ENCODE measurements at places on chromosomes 6 and 20. TPM values are rescaled to one million over a fixed set of nuclear protein-coding genes. Genes with fewer than 3 reads are reported as not detected.

Gene ARFGAP1
- total RNA-seq, result 120 TPM

- no peaks in the 10 kb centered on the region for H3K27me3 ChIP-seq
- H3K27ac ChIP-seq, result no peak overlapping the region
- DNase-seq, result no peak
- peaks cover 5% of the 10 kb centered on the region for H3K36me3 ChIP-seq
Observed at GRCh38 chr6:52547647-52548352, 29.1 kb downstream of the TRAM2 start.

DNA sequence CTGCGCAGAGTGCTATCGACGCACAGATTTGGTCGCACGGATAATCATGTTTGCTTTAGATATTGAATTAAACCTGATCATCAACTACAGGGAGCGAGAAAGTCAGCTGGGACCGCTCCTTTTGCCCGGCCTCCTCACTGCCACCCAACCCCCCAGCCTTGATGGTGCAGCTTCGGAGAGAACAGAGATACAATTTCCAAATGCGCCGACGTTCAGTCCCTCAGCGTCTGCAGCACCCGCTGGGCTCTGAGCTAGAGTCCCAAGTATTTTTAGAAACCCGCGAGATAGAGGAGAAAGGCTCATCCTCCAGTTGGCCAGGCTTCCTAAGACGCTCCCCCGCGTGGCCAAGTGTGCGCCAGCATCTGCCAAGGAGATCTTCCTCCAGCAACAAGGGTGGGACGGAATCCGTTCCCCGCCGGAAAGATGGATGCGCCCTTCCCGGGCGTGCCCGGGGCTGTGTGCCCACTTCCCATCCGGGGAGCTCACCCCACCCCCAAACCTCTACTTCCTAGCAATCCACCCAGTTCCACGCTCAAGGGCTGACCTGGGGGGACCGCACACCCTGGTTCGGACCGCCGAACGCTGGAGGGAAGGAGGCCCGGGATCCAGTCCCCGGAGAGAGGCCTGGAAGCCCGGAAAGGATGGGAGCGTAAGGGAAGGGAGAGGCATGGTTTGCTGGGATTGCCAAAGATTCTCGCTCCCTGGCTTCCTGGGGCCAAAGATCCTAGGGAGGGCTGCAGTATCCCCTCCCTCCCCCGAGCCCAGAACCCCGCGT, 4.1 kb downstream of the NKX2-2 start:
- peaks cover 92% of the 10 kb centered on the region for H3K27me3 ChIP-seq
- no peak for DNase-seq
- H3K4me1 ChIP-seq, result peaks cover 74% of the 10 kb centered on the region
- no peak overlapping the region for H3K27ac ChIP-seq

Gene MYLK2
- total RNA-seq, result not detected

- H3K27me3 ChIP-seq, result no peaks in the 10 kb centered on the region
- no peak overlapping the region for H3K4me3 ChIP-seq
- H3K36me3 ChIP-seq, result no peaks in the 10 kb centered on the region
- peaks cover 29% of the 10 kb centered on the region for H3K4me1 ChIP-seq
- no peak for DNase-seq
Observed at GRCh38 chr6:13766201-13766634, 48.1 kb downstream of the MCUR1 start.

Gene KCNK16
- total RNA-seq, result not detected

GRCh38 chr6:5632348-5632935, 371.1 kb downstream of the FARS2 start:
- DNase-seq, result no peak
- no peak overlapping the region for H3K27ac ChIP-seq
- no peak overlapping the region for H3K4me3 ChIP-seq

GRCh38 chr6:140597181-140597580, 1222.7 kb upstream of the CITED2 start:
- H3K4me1 ChIP-seq, result no peaks in the 10 kb centered on the region
- H3K36me3 ChIP-seq, result no peaks in the 10 kb centered on the region
- DNase-seq, result no peak
- H3K4me3 ChIP-seq, result no peak overlapping the region
- H3K27me3 ChIP-seq, result no peaks in the 10 kb centered on the region

Gene PHACTR1
- 2.3 TPM for total RNA-seq

Gene UST
- total RNA-seq, result 1.9 TPM

Gene MYB
- 2.6 TPM for total RNA-seq

DNA sequence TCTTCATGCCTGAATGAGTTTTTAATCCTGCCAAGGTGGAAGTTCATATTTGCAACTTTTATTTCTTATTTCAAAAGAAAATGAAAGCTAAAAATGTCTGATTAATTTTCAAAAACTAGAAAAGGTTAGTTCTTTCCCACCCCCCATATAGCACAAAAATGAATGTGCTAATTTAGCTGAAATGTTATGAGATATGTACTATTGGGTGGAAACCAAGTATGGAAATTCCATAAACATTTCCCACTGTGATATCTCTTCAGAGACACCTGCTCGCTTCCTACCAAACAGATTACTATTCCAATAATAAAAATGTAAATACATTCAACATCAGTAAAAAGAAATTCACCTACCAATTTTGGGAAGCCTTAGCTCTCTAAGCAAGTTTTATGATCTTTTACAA, 678.6 kb upstream of the ID4 start:
- no peaks in the 10 kb centered on the region for H3K36me3 ChIP-seq
- no peaks in the 10 kb centered on the region for H3K4me1 ChIP-seq
- no peaks in the 10 kb centered on the region for H3K27me3 ChIP-seq
- H3K4me3 ChIP-seq, result no peak overlapping the region

DNA sequence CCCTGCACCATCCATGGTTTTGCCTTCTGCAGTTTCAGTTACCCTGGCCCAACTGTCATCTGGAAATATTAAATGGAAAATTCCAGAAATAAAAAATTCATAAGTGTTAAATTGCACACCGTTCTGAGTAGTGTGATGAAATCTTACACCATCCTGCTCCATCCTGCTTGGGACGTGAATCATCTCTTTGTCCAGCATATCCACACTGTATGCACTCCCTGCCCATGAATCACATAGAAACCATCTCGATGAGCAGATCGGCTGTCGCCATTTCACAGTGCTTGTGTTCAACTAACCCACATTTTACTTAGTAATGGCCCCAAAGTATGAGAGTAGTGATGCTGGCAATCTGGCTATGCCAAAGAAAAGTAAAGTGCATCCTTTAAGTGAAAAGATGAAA, 105.9 kb upstream of the ID4 start:
- no peak overlapping the region for H3K27ac ChIP-seq
- DNase-seq, result no peak
- H3K27me3 ChIP-seq, result peaks cover 2% of the 10 kb centered on the region
- no peaks in the 10 kb centered on the region for H3K4me1 ChIP-seq

Gene EDN3
- 1.4 TPM for total RNA-seq

- no peaks in the 10 kb centered on the region for H3K36me3 ChIP-seq
- no peak for DNase-seq
- no peak overlapping the region for H3K27ac ChIP-seq
- no peak overlapping the region for H3K4me3 ChIP-seq
- H3K4me1 ChIP-seq, result no peaks in the 10 kb centered on the region
Observed at GRCh38 chr6:67766057-67766456, 869.0 kb upstream of the ADGRB3 start.

Gene HLA-DOB
- total RNA-seq, result 3.2 TPM

Gene MCCD1
- not detected for total RNA-seq

DNA sequence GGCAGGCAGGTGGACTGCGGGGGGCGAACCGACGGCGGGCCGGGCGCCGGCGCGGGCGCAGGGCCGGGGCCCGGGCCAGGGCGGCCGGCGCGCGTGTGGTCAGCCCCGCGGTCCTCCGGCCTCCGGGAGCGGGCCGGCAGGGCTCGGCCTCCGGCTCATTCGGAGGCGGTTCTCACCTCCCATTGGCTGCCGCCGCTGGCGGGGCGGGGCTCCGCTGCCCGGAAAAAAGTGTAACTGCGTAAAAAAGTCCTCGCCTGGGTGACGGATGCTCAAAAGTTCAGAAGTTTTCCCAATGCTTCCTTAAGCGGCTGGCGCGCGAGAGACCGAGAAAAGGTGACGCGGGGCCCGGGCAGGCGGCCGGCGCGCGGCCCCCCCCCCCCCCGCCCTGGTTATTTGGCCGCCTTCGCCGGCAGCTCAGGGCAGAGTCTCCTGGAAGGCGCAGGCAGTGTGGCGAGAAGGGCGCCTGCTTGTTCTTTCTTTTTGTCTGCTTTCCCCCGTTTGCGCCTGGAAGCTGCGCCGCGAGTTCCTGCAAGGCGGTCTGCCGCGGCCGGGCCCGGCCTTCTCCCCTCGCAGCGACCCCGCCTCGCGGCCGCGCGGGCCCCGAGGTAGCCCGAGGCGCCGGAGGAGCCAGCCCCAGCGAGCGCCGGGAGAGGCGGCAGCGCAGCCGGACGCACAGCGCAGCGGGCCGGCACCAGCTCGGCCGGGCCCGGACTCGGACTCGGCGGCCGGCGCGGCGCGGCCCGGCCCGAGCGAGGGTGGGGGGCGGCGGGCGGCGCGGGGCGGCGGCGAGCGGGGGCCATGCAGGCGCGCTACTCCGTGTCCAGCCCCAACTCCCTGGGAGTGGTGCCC, at the start of gene FOXC1:
Gene FOXC1, plus strand, starts transcription at position 268 of the 849 bp plus-strand sequence. Its CDS starts 531 bp downstream, at position 799.
- no peak within 1 kb of the TSS for H3K27ac ChIP-seq
- H3K27me3 ChIP-seq, result peaks cover 77% of the 10 kb centered on the region
- no peak for DNase-seq
- H3K4me3 ChIP-seq, result peak within 1 kb of the TSS; percentile 31
- H3K36me3 ChIP-seq, result no peaks in the 10 kb centered on the region

- H3K4me3 ChIP-seq, result no peak overlapping the region
- no peaks in the 10 kb centered on the region for H3K4me1 ChIP-seq
- no peaks in the 10 kb centered on the region for H3K36me3 ChIP-seq
- DNase-seq, result no peak
- H3K27ac ChIP-seq, result no peak overlapping the region
Observed at GRCh38 chr6:106677282-106677681, 47.9 kb downstream of the QRSL1 start.

Gene ATP6V1G2
- 2.6 TPM for total RNA-seq

DNA sequence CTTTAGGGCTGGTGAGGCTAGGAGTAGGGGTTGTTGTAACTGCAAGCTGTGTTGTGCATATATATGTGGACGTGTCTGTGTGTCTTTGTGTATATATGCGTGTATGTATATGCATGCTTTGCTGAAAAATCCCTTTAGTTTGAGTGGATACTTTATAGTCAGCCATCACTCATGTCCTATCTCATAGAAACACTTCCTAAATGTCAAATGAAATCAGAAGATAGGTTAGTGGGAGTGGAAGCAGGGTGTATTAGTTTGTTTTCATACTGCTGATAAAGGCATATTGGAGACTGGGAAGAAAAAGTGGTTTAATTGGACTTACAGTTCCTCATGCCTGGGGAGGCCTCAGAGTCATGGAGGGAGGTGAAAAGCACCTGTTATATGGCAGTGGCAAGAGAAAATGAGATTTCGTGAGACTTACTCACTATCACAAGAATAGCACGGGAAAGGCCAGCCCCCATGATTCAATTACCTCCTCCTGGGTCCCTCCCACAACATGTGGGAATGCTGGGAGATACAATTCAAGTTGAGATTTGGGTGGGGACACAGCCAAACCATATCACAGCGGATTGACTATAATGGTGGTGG, 131.1 kb downstream of the JARID2 start:
- H3K27ac ChIP-seq, result no peak overlapping the region
- no peaks in the 10 kb centered on the region for H3K27me3 ChIP-seq
- H3K4me1 ChIP-seq, result peaks cover 12% of the 10 kb centered on the region
- no peak for DNase-seq
- no peak overlapping the region for H3K4me3 ChIP-seq

DNA sequence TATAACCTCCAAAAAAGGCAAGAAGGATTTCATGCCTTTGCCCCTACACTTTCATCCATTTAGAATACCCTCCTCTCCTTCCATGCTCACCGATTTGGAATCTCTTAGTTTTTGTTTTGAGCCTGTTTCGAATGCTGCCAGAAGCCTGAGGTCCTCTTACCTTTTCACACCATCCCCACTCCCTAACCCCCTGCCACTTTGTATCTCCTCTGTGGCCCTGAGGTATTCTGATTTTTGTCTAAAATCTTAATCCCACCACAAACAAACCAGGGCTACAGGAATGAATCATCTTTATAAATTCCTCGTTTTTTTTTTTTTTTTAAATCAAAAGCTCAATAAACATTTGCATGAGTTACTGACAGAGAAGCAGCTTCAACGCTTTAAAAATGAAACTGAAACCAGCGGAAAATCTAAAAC, 1.6 kb upstream of the RPS12 start:
- peak overlapping the region; percentile 70 for H3K27ac ChIP-seq
- peaks cover 23% of the 10 kb centered on the region for H3K36me3 ChIP-seq
- H3K4me1 ChIP-seq, result peaks cover 27% of the 10 kb centered on the region

Gene MUCL3
- not detected for total RNA-seq

Gene GSTA2
- total RNA-seq, result not detected

- peaks cover 11% of the 10 kb centered on the region for H3K27me3 ChIP-seq
- H3K36me3 ChIP-seq, result no peaks in the 10 kb centered on the region
- H3K27ac ChIP-seq, result no peak overlapping the region
- no peak overlapping the region for H3K4me3 ChIP-seq
Observed at GRCh38 chr6:43468240-43468639, 9.1 kb upstream of the TJAP1 start.

Gene HLA-DOA
- total RNA-seq, result 5.9 TPM

GRCh38 chr6:139473231-139473701, 98.8 kb upstream of the CITED2 start:
- H3K4me3 ChIP-seq, result no peak overlapping the region
- no peaks in the 10 kb centered on the region for H3K27me3 ChIP-seq
- H3K36me3 ChIP-seq, result no peaks in the 10 kb centered on the region

DNA sequence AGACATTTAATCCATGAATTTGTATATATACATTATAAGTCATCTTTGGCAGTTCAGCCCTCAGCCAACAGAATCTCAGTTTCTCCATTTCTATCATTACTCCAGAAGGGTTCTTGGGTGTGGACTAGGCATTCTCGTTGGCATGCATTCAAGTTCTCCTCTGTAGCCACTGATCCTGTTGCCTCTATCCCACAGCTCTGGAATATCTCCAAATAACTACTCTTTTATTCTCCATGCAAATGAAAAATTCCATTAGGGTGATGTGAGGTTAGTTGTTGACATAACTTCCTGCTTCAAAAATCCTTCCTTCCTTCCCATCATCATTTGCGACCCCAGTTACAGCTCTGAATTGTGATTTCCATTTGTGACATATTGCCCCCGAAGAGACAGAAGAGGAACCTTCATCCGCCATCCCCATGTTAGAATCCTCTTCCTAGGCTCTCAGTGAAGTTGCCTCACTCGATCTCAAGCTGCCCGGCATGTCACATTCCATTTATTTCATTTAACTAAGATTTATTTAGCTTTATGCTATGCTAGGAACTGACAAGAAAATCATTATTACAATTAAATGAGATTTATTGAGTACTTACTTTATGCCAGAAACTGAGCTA, 93.7 kb upstream of the EDN1 start:
- H3K27me3 ChIP-seq, result no peaks in the 10 kb centered on the region
- no peaks in the 10 kb centered on the region for H3K4me1 ChIP-seq
- no peak overlapping the region for H3K4me3 ChIP-seq
- no peak overlapping the region for H3K27ac ChIP-seq
- no peaks in the 10 kb centered on the region for H3K36me3 ChIP-seq

- H3K36me3 ChIP-seq, result peaks cover 4% of the 10 kb centered on the region
- H3K27ac ChIP-seq, result no peak overlapping the region
- no peaks in the 10 kb centered on the region for H3K27me3 ChIP-seq
- DNase-seq, result peak; percentile 35
Observed at GRCh38 chr6:145963216-145964068, 716 bp downstream of the SHPRH start.

Gene SPATA25
- total RNA-seq, result 1.3 TPM

Gene CGA
- total RNA-seq, result not detected

GRCh38 chr20:38726804-38727606, 2.7 kb downstream of the SLC32A1 start:
- DNase-seq, result peak; percentile 50
- H3K36me3 ChIP-seq, result no peaks in the 10 kb centered on the region
- no peak overlapping the region for H3K27ac ChIP-seq
- peaks cover 95% of the 10 kb centered on the region for H3K27me3 ChIP-seq

- no peaks in the 10 kb centered on the region for H3K27me3 ChIP-seq
- DNase-seq, result peak; percentile 20
- H3K27ac ChIP-seq, result no peak overlapping the region
- H3K4me3 ChIP-seq, result no peak overlapping the region
Observed at GRCh38 chr6:125906158-125906998, 50.2 kb upstream of the HINT3 start.

All from CD4-positive, alpha-beta T cell (primary cell).